ENCODE measurements at places on chromosomes 1 and 21.

DNA sequence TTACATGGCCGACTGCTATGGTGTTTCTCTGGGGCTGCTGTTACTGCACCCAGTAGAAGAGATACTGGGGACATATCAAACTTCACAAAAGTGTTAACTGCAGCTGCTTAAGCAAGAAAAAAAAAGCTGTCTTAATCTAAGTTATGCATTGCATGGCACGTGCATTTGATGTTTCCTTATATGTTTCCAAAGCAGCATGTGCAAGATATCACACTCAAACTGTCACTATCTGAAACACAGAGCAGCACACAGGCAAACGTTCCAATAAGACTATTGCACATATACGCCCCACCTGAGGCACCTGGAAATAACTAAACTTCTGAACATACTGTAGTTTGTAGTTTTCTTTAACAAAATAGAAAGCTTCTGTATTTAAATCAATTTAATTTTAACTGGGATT, 671.4 kb upstream of the ADGRL2 start:
- no peak for DNase-seq

DNA sequence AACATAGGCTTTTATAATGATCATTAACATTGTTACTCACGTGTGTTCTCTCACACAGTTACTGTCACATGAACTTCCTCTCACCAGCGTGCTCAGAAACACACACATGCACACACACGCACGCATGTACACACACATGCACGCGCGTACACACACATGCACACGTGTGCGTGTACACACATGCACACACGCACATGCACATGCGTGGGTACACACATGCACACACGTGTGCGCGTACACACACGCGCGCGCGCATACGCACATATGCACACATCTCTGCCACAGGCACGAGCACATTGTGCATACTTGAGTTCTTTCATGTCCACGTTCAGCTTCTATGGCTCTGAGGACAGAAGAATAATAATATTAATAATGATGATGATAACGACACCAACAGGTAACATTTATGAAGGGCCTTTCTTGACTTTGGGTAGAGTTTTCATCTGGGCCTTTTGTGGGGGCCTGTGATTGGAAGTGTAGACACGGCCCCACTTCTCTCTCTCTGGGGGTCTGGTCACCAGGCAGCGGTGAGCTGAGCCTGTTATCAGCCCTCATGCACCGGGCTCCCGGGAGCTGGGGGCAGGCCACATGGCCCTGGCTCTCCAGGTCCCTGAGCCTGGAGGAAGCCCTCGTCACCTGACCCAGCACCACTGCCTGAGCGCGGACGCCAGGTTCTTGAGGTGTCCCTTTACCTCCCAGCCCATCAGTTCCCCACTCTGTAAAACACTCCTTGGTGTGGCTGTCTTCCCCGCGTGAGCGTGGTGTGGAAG, 7.0 kb downstream of the EPHA8 start:
- DNase-seq = no peak

DNA sequence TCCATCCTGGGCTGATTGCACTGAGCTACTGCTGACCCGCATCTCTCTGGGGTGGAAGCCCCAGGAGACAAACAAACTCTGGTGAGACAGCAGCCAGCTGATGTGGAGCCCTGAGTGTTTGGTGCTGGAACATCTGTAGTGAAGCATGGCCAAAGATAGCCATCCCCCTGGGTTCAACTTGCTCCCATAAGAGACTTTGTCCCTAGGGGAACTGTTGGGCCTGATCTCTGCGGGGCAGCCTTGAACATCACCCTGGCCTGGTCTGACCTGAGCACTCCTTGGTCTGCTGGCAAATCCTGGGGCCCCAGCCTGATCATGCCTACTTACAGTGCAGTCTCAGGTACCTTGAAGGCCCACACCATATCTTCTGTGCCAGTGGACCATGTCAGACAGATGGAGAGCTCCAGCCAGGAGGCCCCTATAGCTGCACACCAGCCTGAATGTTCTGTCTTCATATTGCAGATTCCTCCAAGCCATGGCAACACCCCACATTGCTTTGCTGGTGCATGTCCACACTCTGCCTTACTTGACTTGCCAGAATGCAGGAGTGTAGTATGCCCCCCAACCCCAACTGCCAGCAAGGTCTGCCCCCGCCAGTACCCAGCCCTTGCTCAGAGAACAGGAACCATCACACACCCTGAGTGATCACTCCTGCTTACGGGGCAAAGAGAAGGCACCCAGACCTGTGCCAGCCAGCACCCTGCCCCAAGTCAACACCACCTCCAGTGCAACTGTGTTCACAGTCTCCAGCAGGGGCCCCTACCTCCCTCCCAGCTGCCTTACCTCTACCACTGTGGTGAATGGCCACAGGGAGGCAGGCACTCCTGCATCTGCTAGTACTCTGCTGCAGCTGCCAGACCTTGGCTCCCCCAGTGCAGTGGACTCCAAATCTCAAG, 690.5 kb upstream of the NR5A2 start:
- peak; percentile 6 for DNase-seq

GRCh38 chr1:114718661-114719423, 2.3 kb upstream of the NRAS start:
- DNase-seq = peak; percentile 51

- DNase-seq = no peak
Measured at GRCh38 chr1:32246888-32247273, at the start of gene FAM167B. TSS of gene FAM167B (plus strand) at chr1:32247222. CDS start at chr1:32247422, 200 bp downstream.

DNA sequence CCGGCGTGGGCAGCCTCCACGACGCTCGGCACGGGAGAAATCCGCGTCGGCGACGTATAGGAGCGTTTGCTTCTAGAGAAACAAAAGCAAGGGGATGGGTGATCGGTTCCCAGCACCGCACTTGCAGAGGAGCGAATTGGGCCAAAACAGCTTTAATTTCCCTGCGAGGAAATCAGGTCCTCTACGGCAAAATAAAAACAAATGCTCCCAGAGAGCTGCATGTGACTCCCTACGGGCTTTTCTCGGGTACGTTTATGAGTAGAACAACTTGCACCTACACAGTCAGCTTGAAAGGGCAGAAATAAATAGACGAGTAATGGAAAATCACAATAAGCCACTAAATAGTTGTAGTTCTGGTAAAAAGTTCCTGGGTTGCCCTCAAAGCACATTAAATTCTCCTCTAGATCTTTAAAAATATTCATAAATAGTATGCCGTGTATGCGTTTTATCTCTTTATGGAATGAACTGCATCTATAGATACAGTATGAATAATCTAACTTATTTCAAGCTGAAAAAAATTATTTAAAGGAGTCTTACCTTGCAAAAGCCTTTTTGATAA, 1.2 kb downstream of the NHLH2 start:
- no peak for DNase-seq

DNA sequence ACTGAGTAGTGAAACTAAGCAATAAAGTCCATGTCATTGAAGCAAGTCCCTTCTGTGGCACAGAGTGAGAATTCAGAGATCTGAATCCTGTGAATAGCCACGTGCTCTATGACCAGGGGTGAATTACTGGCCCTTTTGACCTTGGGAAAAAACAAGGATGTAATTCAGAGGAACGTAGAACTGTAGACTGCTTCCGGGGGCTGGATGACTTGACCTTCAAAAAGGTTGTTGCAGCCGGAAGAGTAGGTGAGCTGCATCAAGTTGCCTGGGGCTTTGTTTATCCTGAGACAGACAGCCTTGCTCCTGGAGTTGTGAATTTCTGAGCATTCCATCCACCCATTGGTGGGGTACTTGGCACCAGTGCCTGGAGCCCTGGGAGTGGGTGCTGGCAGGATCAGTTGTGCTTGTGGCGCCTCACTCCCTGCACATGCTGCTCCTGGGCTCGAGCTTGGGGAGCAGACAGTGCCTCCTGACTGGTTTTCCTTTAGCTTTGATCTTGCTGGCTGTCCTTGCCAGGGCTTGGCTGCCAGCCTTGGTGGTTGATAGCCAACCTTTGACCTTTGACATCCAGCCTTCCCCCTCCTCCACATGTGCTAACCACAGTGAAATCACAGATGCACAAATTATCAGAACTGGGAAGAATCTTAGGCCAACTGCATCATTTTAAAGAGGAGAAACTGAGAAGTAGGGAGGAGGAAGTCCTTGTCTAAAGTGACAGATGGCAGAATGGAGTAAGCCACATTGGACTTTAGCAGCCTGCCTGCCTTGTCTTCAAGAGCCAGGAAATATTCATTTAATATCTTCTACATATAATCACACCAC, 16.2 kb upstream of the MYOG start:
- no peak for DNase-seq

GRCh38 chr1:21570885-21571284, 61.7 kb downstream of the ALPL start:
- no peak for DNase-seq

- DNase-seq = no peak
Measured at GRCh38 chr1:28392027-28392652, 22.6 kb downstream of the PHACTR4 start.

GRCh38 chr1:84069236-84069845, 70.4 kb upstream of the TTLL7 start:
- DNase-seq = no peak

DNA sequence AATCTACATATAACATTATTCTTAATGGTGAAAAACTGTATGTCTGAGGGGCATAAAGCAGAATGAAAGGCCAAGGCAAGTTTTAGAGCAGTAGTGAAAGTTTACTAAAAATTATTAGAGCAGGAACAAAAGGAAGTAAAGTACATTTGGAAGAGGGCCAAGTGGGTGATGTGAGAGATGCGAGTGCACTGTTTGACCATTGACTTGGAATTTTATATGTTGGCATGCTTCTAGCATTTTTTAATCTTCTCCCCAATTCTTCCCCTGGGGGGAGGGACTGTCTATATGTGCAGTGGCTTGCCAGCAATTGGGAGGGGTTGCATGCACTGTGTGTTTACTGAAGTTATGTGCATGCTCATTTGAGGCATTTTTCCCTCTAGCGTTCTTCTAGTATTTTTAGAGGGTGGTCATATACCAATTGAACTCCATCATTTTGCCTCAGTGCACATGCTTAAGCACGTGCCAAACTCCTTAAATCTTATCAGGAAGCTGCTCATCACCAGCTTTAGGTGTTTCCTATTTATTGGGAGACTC, 36.1 kb upstream of the SLC5A9 start:
- DNase-seq = no peak

GRCh38 chr1:221087919-221088318, 208.7 kb downstream of the HLX start:
- no peak for DNase-seq

GRCh38 chr1:12228979-12229378, 851 bp upstream of the VPS13D start:
- no peak for DNase-seq

DNA sequence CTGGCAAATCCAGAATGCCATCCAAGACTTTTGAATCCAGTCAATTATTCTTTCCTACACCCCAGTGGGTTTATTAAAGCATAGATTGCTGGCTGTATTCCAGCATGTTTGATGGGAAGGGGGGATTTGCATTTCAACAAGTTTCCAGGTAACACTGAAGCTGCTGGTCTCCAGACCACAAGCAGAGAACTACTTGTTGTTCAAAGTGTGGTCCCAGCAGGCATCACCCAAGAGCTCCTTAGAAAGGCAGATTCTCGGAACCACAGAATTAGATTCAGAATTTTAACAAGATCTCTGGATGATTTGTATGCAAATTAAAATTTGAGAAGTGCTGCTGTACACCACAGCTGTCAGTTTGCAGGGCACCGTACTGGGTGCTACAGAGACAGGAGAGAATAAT, 216.3 kb upstream of the FAM78B start:
- no peak for DNase-seq

DNA sequence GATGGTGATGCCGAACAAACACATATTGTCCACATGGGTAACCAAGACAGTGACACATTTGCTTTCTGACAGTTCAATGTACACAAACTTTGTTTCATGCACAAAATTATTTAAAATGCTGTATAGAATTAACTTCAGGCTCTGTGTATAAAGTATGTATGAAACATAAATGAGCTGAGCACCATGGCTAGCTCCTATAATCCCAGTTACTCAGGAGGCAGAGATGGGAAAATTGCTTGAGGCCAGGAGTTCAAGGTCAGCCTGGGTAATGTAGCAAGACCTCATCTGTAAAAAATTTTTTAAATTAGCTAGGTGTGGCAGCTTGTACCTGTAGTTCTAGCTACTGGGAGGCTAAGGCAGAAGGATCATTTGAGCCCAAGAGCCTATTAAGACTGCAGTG, 19.2 kb upstream of the RC3H1 start:
- no peak for DNase-seq
